ENCODE measurements at places on chromosomes 6 and 20. TPM values are rescaled to one million over a fixed set of nuclear protein-coding genes. Genes with fewer than 3 reads are reported as not detected.
A peak's percentile ranks its signal among the peaks of the same experiment; 100 is the strongest.

DNA sequence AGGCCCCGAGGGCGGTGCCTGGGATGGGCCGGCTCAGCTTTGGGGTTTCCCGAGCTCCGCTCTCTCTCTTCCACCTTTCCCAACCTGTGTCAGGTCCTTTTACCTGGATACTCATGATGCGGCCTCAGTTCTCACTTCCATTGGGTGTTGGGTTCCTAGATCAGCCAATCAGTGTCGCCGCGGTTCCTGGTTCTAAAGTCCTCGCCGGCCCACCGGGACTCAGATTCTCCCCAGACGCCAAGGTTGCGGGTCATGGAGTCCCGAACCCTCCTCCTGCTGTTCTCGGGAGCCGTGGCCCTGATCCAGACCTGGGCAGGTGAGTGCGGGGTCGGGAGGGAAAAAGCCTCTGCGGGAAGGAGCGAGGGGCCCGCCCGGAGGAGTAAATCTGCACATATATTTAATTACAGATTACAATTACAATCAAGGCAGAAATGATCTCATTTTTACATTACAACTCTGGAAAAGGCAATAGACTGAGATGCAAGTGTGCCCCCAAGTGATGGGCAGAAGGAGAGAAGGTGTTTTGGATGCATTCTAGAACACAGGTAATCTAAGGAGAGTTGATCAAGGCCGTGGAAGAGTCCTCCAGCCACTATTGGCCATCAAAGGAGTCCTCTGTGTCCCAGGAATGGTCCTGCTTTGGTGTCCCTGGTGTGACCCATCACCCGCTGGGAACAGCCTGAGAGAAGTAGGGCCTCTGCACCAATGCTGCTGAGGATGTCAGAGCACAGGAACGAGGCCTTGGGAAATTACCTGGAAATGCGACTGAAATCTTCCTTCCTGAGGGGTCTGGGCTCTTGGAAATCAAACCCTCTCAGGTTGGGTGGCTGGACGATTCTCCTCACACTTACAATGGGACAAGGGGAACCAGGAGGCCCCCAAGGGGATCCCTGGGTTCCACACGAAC is 34.7 kb upstream of the MICB start:
- peak; percentile 95 for DNase-seq
- peaks cover 8% of the 10 kb centered on the region for H3K4me1 ChIP-seq
- peak overlapping the region; percentile 50 for H3K27ac ChIP-seq
- H3K4me3 ChIP-seq = peak overlapping the region; percentile 34

DNA sequence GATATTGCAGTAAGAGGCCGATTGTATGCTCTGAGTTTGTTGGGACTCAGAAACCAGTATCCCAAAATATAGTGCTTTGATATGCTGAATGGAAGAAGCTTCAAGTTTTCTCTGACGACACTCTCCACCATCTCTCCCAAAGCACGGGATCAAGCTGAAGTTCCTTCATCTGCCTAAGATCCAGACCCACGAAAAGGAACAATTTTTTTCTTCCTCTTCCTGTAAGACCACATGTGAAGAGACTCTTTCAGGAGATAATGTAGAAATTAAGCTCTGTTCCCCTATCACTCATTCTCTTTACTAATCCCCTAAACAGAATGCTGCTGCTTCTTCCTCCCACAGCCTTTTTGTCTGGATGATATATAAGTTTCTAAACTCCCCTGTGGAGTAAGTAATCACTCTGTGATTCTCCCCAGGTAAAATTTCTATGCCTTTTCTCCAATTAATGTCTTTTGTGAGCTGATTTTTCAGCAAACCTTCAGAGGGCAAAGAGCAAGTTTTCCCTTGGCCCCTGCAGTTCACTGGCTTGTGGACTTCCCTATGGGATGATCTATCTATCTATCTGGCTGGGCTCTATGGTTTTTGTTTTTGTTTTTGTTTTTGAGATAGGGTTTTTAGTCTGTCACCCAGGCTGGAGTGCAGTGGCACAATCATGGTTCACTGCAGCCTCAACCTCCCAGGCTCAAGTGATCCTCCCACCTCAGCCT is 13.5 kb upstream of the PNRC1 start:
- no peak overlapping the region for H3K4me3 ChIP-seq
- H3K27me3 ChIP-seq = no peaks in the 10 kb centered on the region
- H3K36me3 ChIP-seq = no peaks in the 10 kb centered on the region

DNA sequence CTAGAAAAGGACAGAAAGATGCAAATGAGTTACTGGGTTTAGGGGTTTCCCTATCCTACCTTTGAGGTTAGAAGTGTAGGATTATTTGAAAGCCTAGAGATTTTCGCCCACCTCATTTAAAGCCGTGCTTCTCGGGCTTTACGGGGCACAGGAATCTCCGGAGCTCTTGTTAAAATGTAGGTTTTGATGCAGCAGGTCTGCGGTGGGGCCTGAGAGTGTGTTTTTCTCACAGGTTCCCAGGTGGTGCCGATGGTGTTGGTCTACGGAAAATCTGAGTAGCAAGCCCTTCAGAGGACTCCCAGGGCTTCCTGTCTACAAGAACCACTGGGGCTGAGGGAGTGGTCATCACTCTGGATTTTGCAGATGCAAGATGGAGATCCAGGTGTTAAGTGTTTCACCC is 47.5 kb downstream of the TRAM2 start:
- no peak for DNase-seq
- H3K4me3 ChIP-seq = no peak overlapping the region
- H3K27ac ChIP-seq = no peak overlapping the region

The VWA7 gene
- 6.3 TPM for total RNA-seq

DNA sequence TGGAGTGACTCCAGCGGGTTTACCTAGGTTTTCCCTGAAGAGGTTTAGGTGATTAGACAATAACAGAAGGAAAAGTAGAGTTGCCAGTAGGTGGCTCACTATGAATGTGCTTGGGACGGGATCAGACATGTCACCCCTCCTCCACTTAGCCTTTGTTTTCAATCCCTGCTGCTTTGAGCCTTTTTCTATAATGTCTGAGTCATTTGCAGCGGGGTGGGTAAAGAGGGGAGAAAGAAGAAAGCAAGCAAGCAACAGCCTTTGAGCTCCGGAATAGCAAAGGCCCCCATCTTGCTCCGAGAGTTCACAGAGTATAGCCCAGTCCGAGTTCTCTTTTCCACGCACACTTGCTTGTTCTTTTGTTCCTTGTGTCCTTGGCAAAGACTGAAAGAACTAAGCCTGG is 129.1 kb downstream of the PACRG start:
- no peaks in the 10 kb centered on the region for H3K27me3 ChIP-seq
- no peaks in the 10 kb centered on the region for H3K36me3 ChIP-seq
- peak overlapping the region; percentile 36 for H3K27ac ChIP-seq
- no peak overlapping the region for H3K4me3 ChIP-seq
- H3K4me1 ChIP-seq = peaks cover 5% of the 10 kb centered on the region
- peak; percentile 67 for DNase-seq

- peaks cover 6% of the 10 kb centered on the region for H3K4me1 ChIP-seq
- no peak overlapping the region for H3K4me3 ChIP-seq
- H3K27ac ChIP-seq = no peak overlapping the region
- H3K36me3 ChIP-seq = no peaks in the 10 kb centered on the region
These were observed 133.5 kb upstream of the TMEM170B start for GRCh38 chr6:11404081-11404480.

The MTFR2 gene
- 8.8 TPM for total RNA-seq

The CENPW gene
- 11.8 TPM for total RNA-seq

DNA sequence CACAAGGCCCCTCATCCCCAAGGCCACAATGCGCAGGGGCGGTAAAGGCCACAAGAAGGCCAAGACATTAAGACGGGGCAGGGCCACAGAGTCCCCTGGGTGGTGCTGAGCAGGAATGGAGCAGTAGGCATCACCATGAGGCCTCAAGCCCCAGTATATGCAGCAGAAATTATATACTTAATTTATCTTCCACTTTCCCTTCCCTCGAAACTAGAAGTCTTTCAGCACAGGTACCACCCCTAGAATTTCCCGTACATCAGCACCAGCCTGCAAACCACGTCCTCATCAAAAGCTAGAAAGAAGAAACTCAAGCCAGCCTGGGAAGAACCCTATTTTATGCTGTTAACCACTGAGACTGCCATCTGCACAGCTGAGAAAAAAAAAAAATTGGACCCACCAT is 89.4 kb downstream of the PLG start:
- H3K36me3 ChIP-seq = no peaks in the 10 kb centered on the region
- no peaks in the 10 kb centered on the region for H3K4me1 ChIP-seq
- H3K27me3 ChIP-seq = no peaks in the 10 kb centered on the region
- H3K27ac ChIP-seq = no peak overlapping the region
- no peak for DNase-seq

- no peak for DNase-seq
- peaks cover 32% of the 10 kb centered on the region for H3K4me1 ChIP-seq
- no peak overlapping the region for H3K27ac ChIP-seq
- H3K27me3 ChIP-seq = no peaks in the 10 kb centered on the region
These were observed 28.0 kb downstream of the RREB1 start for GRCh38 chr6:7135755-7136154.

DNA sequence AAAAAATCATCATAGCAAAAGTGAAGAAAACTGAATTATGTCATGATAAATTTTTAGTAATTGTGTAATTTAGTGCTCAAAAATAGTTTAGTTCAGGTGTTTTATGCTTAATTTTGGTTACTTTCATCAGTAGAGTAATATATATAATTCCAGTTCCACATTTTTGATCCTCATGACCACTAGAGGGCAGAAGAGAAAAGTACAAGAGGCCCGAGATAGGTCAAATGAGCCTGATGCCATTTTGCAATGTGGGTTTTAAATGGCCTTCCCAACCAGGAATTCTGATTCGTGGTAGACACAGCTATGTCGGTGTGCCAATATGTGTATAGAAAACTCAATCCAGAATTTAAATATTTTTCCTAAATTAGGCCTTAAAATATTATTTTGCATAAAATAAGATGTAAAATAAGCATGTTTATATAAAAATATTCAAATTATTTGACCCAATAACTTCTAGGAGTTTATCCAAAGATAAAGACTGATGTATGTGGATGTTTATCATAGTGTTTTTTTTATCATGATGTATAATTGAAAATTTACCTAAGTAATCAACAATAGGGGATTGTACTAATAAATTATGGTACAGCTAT is 159.7 kb upstream of the RPS6KA2 start:
- H3K27me3 ChIP-seq = no peaks in the 10 kb centered on the region
- H3K4me1 ChIP-seq = no peaks in the 10 kb centered on the region
- no peak overlapping the region for H3K4me3 ChIP-seq
- peak; percentile 36 for DNase-seq

- no peaks in the 10 kb centered on the region for H3K36me3 ChIP-seq
- no peak overlapping the region for H3K4me3 ChIP-seq
- H3K4me1 ChIP-seq = no peaks in the 10 kb centered on the region
These were observed 107.8 kb downstream of the ZFP64 start for GRCh38 chr20:52083627-52084232.

The DAAM2 gene
- total RNA-seq = 64.5 TPM

GRCh38 chr6:139134064-139134395 is 850 bp upstream of the HECA start:
- no peak overlapping the region for H3K4me3 ChIP-seq
- no peak overlapping the region for H3K27ac ChIP-seq
- H3K36me3 ChIP-seq = no peaks in the 10 kb centered on the region
- no peaks in the 10 kb centered on the region for H3K27me3 ChIP-seq
- DNase-seq = no peak

DNA sequence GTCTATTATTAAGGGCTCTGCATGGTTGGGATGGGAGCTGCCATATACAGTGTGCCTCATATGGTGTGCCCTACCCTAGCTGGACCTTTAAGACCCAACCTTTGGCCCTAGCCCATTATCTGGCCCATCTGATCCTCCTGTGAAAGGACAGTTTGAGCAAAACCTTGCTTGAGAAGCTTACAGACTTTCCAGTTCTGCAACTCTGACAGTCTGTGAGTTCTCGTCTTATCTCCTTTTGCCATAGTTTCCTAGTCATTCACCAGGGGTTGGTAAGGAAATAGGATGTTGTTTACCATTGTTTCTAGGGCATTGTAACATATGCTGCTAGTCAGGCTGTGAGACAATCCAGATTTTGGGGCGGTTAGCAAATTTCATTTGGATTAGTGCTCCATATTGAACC is 17.2 kb downstream of the CTNNBL1 start:
- H3K4me3 ChIP-seq = no peak overlapping the region
- no peak for DNase-seq
- peaks cover 35% of the 10 kb centered on the region for H3K4me1 ChIP-seq
- no peaks in the 10 kb centered on the region for H3K27me3 ChIP-seq

The GJA10 gene
- total RNA-seq = 0.19 TPM

The RAB44 gene
- total RNA-seq = 0.56 TPM

DNA sequence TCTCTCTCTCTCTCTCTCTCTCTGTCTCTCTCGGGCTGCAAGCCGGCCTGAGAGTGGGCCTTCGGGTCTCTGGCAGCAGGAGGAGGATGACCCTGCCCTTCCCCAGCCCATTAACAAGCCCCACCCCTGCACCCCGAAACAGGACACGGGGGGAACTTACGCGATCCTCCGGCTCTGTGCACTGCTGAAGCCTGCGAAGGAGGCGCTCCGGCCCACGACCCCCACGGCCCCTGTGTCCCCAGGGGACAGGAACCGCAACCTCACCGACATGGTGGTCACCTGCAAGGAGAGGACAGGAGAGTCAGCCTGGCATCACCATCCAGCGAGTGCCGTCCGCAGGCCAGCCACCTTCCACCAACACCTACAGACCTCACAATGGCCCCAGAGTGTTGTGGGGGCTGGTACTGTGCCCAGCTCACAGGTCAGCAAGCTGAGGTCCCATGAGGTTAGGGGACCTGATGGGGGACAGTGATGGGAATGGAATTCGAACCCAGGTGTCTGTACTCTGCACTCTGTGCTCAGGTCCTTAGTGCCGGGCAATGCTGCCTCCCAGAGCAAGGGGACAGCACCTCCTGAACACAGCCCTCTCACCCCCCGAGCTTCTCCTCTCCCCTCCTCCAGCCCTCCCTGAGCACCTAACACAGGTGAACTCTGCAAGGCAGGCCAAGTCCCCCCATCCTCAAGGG is 60.6 kb downstream of the RIPOR3 start:
- H3K27ac ChIP-seq = no peak overlapping the region
- H3K4me3 ChIP-seq = no peak overlapping the region
- H3K36me3 ChIP-seq = no peaks in the 10 kb centered on the region
- peaks cover 7% of the 10 kb centered on the region for H3K4me1 ChIP-seq
- H3K27me3 ChIP-seq = no peaks in the 10 kb centered on the region

DNA sequence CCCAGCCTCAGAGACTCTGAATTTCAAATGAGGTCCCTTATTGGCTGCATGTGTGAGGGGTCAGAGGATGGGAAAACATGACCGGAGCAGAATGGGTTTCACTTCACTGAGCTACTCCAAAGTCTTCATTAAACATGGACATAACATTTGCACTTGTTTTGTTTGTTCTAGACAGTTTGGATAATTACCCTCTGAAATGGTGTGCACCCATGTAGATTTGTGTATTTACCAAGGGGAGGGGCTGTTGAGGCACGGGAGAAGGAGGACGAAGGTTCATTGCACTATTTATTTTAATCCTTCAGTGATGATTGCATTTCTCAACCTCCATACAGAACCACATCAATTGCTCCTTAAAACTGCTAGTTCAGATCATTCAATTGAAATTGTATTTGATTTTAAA is 364.2 kb downstream of the TFAP2B start:
- DNase-seq = no peak
- no peak overlapping the region for H3K4me3 ChIP-seq
- no peak overlapping the region for H3K27ac ChIP-seq
- H3K36me3 ChIP-seq = no peaks in the 10 kb centered on the region
